ENCODE measurements at places on chromosomes 2 and 18.

GRCh38 chr2:158914066-158914465 is 54.4 kb upstream of the TANC1 start:
- DNase-seq, result no peak

DNA sequence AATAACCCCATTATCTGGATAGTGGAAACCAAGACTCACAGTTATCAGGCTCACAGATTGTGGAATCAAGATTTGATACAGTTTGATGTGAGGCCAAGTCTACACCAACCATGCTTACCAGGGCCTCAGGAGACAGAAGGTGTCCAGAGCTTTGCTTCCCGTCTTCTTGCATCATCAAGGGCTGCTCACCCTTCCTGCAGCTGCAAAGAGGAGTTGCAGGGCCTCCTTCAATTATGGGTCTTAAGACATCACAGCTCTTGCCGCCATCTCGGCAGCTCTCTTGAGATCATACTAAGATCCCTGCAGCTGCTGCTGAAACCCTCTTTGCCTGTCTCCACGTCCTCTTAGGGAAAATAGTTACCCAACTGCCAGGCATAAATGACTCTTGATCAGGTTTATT is 176.0 kb downstream of the MGAT5 start:
- no peak for DNase-seq

DNA sequence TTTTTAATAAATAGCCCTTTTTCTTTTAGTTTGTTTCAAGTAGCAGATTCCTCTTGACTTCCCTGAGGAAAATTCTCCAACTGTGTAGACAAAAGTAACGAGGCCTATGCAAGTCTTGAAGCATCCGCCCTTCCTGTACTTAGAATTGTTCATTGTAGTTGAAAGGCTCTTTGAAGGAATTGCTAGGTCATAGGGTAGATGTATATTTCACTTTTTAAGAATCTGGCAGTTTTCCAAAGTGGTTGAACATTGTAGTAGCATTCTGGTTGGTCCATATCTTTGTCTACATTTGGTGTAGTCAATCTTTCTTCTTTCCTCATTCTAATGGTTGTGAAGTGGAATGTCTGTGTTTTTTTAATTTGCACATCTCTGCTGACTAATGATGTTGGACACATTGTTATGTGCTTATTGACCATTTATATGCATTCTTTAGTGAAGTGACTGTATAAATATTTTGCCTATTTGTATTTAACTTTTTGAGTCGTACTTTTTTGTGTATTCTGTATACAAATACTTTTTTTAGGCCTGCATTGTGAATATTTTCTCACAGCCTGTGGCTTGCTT is 5.6 kb upstream of the SERPINB11 start:
- DNase-seq, result peak; percentile 3

DNA sequence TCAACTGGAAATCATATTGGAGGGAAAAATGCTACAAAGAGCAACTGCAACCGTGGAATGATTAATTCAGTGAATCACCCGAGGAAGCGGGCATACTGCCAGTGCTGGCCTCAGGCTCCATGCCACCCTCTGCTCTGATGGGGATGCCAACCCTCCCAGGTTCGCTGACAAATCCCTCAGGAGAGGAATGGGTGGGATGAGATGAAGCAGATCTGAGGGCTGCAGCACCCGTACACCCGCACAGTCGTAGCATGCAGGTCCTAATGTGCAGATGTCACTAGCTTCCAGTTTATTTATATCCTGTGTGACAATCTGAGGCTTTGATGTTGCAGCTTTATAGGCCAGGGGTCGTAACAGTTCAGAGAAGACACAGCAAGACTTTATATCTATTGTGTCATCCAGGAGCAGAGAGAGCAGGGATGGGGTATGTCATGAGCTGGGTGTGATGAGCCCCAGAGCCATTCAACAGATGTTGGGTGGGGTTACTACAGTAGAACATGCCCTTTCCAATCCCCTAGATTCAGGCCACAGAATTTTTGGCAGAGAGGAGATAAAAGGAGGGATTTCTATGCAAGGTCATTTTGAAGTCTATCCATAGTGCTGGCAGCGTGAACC is 44.6 kb downstream of the DPP4 start:
- peak; percentile 87 for DNase-seq

- no peak for DNase-seq
Measured at GRCh38 chr2:42124011-42124785, 45.0 kb upstream of the EML4 start.

DNA sequence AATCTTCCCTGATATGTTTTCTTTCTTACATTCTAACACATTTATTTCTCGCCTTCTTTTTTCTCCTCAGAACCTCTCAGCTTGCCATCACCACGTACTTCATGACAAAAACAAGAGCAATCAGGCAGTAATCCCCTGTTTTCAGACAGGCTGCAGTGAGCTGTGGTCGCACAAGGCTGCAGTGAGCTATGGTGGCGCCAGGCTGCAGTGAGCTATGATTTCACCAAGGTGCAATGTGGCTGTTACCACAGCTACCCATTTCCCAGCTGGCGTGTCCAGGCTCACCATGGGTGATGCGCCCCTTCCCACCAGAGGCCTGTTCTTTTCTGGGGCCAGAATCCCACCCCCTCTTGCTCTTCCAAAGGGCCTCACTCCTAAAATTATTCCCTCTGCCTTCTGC is 25.8 kb downstream of the TCF23 start:
- DNase-seq, result peak; percentile 63

Data from astrocyte of the hippocampus (primary cell).